ENCODE measurements at places on chromosomes 4 and X.
A peak's percentile ranks its signal among the peaks of the same experiment; 100 is the strongest.

DNA sequence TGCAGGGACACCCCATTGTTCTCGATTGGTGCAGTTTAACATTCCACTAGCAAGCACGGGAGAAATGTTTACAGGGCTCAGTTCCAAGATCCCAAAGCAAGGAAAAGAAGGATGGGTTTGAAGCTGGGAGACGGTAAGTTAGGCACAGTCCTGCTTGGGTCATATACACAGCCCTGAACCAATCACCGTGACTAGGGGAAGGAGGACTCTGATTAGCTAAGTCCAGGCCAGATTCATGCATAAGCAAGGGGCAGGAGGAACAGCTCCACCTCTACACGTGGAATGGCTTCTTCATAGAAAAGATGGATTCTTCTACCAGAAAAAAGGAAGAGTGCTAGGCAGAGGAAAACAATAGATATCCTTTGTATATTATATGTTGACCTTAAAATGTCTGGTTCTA, 11.0 kb upstream of the EXOC1L start:
- DNase-seq: no peak

DNA sequence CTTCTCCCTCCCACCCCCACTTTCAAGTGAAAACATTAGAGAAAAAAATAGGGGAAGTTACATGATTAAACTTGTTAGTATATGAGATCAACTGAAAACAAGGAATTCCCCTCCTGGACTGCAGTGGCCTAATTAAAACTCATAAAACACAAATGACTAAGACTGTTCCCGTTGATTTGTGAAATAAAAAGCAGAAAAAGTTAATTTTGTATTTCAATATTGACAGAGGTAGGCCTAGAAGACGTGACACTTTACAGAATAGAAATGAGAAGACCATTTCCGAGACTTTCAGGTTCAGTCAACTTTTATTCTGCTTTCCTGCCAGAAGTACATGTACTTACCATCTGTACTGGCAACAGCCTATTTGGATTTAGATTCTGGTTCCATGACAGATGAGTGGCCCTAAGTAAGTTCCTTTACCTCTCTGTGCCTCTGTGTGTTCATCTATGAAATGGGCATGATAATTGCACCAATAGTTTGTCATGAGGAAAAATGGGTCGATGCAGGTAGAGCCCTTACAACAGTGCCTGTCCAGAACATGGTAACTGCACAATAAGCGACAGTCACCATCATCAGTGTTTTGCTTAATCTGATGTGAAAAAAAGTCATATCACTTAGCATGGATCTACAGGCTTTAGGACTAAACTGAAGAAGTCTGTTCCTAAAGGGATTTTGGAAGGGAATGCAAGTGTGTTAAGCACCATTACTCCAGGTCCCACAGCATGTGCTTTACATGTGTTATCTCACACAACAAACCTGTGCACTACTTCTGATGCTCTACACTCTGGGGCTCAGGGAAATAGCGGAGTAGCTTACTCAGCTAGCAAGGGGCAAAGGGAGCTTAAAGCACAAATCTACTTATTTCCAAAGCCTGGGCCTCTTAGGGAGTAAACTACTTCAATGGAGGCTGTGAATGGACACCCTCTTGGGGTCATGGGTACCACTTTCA, 562.3 kb upstream of the DIPK2B start:
- no peak for DNase-seq

- DNase-seq: no peak
Observed at GRCh38 chr4:56843421-56843899, 22.0 kb upstream of the SPINK2 start.

DNA sequence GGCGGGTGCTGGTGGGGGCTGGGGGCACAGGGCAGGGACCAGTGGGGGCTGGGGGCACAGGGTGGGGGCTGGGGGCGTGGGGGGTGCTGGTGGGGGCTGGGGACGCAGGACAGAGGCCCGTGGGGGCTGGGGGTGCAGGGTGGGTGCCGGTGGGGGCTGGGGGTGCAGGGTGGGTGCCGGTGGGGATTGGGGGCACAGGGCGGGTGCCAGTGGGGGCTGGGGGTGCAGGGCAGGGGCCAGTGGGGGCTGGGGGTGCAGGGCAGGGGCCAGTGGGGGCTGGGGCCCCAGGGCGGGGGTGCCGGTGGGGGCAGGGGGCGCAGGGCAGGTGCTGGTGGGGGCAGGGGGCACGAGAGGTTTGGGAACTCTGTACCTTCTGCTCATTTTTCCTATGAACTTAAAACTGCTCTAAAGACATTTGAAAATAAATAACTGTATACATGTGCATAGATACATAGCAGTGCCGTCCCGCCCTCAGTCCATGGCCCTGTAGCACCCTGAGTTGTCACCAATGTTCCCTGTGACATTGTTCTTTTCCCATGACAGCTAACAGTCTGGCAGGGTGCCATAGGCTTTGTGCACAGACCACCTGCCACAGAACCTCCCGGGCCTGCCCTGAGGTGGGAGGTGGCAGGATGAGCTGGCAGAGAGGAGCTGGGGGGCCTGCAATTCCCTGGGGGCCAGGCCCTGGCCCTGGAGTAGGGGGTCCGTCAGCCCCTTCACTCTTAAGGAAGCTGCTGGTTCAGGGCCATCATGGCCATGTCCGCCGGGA, 35.6 kb upstream of the ADRA2C start:
- DNase-seq: no peak

DNA sequence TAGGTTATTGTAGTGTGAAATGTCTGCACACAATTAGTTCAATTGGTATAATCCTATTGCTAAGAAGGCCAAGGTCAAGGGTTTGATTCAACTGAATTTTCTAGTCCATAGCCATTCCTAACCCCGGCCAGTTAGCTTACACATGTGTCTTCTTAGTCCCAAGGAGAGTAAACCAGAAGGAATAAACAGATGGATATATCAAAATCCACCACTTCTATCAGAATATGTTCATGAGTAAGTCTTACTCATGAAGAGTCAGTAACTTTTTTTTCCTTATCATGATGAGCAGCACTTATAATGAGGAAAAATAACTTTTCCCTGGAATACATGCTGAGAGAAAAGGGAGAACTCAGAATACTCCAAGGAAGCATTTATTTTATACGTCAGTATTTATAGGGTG, 9.5 kb downstream of the HHIP start:
- DNase-seq: no peak

- no peak for DNase-seq
Observed at GRCh38 chr4:65457011-65457410, 213.3 kb downstream of the EPHA5 start.

DNA sequence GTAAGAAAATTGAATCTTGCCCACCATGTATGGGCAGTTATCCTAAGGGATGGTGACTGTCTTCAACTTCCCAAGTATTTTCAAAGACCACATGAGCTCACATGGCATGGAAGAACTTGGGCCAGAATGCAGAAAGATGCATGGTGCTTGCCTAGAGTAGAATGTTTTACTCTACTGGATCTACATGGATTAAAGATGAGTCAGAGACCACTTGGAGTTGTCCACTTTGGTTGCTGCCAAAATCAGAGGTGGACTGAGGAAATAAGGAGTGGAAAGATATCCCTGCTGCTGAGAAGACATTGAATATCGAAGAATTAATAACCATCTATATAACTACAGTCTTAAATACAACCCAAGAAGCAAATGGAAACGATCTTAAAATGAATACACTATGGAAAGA, 498.1 kb downstream of the NLGN4X start:
- no peak for DNase-seq

- DNase-seq: no peak
Observed at GRCh38 chrX:30906726-30907125, 17.7 kb upstream of the TAB3 start.

GRCh38 chrX:40008791-40009461, 88.8 kb downstream of the BCOR start:
- DNase-seq: peak; percentile 45

GRCh38 chrX:129557844-129558480, 17.9 kb downstream of the OCRL start:
- no peak for DNase-seq

GRCh38 chrX:68417651-68418050, 15.6 kb downstream of the OPHN1 start:
- no peak for DNase-seq

DNA sequence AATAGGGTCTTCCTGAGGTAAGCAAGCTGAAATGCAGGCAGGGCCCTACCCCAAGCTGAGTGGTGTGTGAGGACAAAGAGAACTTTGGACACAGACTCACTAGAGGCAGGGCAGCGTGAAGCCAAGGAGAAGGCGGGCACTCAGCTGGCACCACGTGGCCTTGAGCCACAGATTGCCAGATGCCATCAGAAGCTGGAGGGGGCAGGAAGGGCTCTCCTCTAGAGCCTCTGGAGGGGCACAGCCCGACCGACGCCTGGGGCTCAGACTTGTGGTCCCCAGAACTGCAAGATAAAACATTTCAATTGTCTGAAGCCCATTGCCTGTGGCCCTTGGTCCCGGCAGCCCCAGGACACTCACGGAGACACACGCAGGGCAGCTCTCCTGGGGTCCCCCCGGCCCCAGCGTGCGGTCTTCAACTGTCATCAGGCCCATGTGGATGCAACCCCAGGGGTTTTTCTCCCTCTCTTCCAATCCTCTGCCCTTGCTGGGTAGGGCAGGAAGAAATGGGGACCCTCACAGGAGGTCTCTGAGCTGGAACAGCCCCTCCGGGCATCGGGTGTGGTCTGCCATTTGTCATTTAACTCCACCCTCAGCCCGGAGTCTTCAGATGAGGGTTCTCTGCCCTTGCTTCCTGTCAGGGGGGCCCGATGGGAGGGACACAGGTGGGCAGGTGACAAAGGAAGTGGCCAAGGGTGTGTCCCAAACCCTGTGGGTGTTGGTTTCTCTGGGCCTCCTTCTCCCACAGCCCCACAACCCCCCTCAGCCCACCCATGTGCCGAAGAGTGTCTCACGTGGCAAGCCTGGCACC, 22.2 kb downstream of the HMX1 start:
- DNase-seq: no peak

GRCh38 chrX:119636419-119636818, 30.2 kb upstream of the NKRF start:
- no peak for DNase-seq
